Activated T-cell treated with anti-CD3 and anti-CD28 coated beads for 1 hour (primary cell): ENCODE measurements at places on chromosomes 11 and 22.

GRCh38 chr22:45229181-45229580 lies 11.5 kb downstream of the KIAA0930 start:
- DNase-seq = no peak

- DNase-seq = no peak
These were observed 934 bp downstream of the HSD17B12 start for GRCh38 chr11:43681401-43681942.

DNA sequence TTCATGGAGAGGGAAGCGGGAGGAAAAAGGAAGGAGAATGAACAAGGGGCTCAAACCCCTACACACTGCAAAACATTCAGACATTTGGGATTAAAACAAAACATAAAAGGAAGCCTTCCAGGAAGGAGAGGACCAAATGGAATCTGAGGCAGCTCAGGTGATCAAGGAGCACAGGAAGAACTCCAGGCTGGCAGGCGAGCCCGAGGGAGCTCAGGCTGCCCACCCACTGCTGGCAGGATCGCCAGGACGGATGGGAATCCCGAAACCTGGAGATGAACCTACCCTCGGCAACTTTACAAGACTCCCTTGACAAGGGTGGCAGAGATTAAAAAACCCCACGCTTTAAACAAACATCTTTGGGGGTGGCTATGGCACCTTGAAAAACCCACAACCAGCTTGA lies 5.0 kb upstream of the PYGM start:
- DNase-seq = no peak

GRCh38 chr11:35275786-35276170 lies 136.8 kb downstream of the CD44 start:
- no peak for DNase-seq

GRCh38 chr22:26897384-26897783 lies 240.0 kb downstream of the MIAT start:
- no peak for DNase-seq

DNA sequence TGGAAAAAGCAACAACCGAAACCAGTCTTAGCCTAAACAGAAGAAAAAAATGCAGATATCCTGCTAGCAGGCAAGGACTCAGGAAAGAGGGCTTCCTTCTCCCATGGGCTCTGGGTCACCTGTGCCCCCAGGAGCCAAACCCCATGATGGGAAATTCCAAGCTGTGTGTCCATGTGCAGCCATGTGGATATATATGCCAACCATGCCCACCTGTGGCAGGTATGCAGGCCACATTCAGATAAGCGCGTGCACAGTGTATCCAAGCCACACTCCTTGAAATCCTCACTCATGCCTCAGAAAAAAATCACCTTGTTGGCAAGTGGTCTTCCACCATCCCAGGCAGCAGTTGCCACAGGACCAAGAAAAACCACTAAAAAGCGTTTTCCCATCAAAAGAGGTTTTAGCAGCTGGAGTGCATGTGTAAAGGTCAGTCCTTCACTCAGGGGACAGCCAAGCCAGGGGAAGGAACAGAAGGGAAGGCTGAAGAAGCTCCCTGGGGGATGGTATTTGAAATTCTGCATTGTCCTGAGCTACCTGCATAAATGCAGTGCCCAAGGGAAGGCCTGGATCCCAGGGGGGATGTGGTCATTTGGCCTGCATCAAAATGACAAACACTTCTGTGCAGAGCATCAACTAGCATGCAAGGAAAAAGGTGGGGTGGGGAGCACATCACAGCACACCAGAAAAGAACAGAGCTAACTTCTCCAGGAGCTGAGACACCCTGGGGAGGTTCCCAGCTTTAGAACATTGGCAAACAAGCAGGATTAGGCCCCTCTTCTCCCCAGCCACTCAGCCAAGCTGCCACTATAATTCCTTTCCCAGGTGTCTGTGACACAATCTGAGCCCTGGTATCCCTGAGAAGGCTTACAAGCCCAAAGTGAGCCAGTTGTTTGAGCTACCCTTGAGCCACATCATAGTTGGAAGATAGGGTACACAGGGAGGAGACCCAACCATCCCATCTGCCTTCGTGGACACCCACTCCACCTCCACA lies 76.2 kb downstream of the GALNT18 start:
- DNase-seq = no peak

DNA sequence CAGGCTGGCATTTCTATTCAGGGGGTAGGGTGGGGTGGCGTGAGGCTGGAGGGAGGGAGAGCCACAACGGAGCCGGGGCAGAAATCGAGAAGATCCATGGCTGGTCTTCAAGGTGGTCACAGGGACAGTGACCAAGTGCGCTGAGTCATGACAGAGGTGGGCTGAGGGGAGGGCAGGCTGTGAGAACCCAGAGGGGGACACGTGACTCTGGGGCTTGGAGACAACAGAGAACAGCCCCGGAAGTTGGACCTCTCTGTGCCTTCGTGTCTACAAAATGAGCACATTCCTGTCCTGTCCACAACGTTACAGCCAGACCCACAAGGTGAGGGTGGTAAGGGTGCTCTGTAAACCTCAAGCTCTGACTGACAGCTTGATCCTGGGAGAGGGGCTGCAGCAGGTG lies 35.1 kb upstream of the ARFGAP3 start:
- no peak for DNase-seq

DNA sequence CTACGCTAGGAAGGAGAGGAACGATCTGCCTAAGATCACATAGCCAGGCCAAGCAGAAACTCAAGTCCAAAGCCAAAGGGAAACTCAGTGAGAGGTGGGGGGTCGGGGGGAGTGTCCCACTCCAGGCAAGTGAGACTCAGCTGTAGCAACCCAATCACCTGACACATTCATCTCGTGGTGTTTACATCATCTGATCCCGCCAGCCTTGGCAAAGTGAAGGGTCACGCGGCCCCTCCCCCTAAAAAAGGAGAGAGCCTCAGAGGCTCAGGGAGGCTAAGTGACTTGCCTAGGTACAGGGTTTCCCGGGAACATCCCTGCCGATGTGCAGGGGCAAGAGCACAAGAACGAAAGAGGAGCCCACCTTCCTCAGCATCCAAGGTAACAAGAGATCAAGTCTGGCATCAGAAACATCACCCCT lies 21.5 kb downstream of the MYH9 start:
- DNase-seq = no peak

- no peak for DNase-seq
These were observed 126.7 kb downstream of the OSBP2 start for GRCh38 chr22:30821381-30821780.

GRCh38 chr22:21941921-21942320 lies 10.7 kb downstream of the PPM1F start:
- DNase-seq = no peak

GRCh38 chr22:44366372-44367300 lies 53.9 kb upstream of the SHISAL1 start:
- DNase-seq = no peak

GRCh38 chr11:113487622-113488021 lies 12.4 kb upstream of the DRD2 start:
- no peak for DNase-seq

- DNase-seq = no peak
These were observed 226.7 kb upstream of the ARHGAP42 start for GRCh38 chr11:100460426-100460825.

DNA sequence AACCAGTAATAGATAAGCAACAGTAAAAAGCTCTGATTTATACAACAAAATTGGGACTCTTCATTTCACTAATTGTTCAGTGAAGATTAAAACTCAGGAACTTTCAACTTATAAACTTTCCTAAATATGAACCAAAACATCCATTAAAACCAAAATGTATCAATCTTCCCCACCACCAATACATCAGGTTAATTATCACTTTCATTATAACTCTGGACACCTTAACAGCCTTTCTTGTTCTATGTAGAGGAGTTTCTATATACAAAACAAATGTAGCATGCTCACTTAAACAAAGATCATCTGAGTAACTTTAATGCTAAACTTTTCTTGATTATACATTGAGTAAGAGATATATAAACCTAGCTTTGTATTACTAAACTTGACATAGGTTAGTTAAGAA lies 74.7 kb downstream of the ST14 start:
- DNase-seq = no peak

- peak; percentile 85 for DNase-seq
These were observed at the start of gene IRF7 for GRCh38 chr11:615504-616319. Gene IRF7 (minus strand): TSS chr11:615950. CDS start chr11:615364, 586 bp downstream.

- DNase-seq = no peak
These were observed 18.7 kb upstream of the NAT10 start for GRCh38 chr11:34086554-34087283.

- no peak for DNase-seq
These were observed 9.4 kb upstream of the LGR4 start for GRCh38 chr11:27481992-27482391.

GRCh38 chr11:70674605-70675004 lies 276.3 kb downstream of the CTTN start:
- no peak for DNase-seq

DNA sequence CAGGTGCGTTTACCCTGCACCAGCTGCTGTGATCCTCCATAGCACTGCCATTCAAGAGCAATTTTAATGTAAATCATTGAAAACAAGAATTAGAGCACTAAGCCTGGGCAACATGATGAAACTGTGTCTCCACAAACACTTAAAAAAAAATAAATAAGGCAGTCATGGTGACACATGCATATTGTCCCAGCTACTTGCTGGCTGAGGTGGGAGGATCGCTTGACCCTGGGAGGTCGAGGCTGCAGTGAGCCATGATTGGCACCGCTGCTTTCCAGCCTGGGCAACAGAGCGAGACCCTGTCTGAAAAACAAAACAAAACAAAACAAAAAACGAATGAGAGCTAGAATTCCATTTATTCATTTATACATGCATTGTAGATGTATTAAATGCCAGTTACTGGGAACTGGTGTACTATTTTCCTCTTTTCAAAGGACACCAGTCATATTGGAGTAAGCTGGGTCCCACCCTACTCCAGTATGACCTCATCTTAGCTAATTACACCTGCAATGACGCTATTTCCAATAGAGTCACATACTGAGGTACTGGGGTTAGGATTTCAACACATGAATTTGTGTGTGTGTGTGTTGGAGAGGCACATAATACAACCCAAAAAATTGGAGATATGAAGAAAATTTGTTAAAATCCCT lies 101.9 kb downstream of the MICAL2 start:
- no peak for DNase-seq

- DNase-seq = no peak
These were observed 68.5 kb upstream of the OPCML start for GRCh38 chr11:133600786-133601185.

GRCh38 chr11:82682003-82682751 lies 51.5 kb downstream of the FAM181B start:
- DNase-seq = no peak

- no peak for DNase-seq
These were observed 255.2 kb upstream of the ZC3H12C start for GRCh38 chr11:109838026-109838425.

GRCh38 chr11:111586388-111586831 lies 15.8 kb upstream of the SIK2 start:
- peak; percentile 32 for DNase-seq

DNA sequence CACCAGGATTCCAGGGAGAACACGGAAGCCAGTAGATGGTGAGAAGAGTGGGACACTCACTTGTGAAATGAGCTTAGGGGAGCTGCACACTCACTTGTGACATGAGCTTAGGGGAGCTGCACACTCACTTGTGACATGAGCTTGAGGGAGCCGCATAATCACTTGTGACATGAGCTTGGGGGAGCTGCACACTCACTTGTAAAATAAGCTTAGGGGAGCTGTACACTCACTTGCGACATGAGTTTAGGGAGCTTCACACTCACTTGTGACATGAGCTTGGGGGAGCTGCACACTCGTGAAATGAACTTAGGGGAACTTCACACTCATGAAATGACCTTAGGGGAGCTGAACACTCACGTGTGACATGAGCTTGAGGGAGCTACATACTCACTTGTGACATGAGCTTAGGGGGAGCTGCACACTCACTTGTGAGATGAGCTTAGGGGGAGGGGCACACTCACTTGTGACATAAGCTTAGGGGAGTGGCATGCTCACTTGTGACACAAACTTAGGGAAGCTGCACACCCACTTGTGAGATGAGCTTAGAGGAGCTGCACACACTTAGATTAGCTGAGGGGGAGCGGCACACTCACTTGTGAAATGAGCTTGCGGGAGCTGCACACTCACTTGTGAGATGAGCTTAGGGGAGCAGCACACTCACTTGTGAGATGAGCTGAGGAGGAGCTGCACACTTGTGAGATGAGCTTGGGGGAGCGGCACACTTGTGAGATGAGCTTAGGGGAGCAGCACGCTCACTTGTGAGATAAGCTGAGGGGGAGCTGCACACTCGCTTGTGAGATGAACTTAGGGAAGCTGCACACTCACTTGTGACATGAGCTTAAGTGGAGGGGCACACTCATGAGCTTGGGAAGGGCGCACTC lies 59.0 kb downstream of the NCAPD3 start:
- no peak for DNase-seq

DNA sequence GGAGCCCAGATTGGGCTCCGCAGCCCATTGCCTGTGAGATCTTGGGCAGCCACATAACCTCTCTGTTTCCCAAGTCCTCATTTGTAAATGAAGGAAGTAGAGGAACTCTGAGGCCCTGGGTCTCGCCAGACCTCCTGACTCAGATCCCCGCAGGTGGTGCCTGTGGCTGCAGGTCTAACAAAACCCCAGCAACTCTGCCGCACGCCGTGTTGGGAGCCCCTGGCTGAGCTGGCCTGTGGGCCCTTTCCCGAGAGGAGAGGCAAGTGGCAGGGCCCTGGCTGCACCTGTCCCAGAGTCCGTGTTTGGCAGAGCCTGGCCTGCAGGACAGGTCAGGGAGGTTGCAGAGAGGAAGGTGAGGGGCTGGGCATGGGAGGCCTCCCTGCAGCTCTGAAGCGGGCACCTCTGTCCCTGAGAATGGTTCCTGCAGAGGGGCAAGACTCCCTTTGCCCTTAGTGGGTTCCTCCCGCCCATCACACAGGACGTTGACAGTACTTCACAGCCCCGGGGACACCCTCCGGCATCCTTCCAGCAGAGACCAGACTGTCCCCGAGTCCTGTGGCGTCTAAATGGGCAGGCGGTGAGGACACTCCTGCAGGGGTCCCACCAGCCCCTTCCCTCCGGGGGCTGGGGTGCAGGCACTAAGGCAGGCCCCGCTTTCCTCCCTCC lies 67.7 kb downstream of the ARHGAP8 start:
- no peak for DNase-seq

GRCh38 chr11:10225553-10225952 lies 68.5 kb downstream of the SBF2 start:
- no peak for DNase-seq

GRCh38 chr11:65586676-65587075 lies 8.9 kb downstream of the KCNK7 start:
- DNase-seq = no peak
